Stimulated activated CD8-positive, alpha-beta memory T cell treated with anti-CD3 and anti-CD28 coated beads, Interleukin-7, amount 100 ng/mL, for 24 hours (primary cell): ENCODE measurements at places on chromosomes 12 and 14.

GRCh38 chr12:103529306-103529705 lies 33.5 kb upstream of the C12orf42 start:
- no peak for DNase-seq

DNA sequence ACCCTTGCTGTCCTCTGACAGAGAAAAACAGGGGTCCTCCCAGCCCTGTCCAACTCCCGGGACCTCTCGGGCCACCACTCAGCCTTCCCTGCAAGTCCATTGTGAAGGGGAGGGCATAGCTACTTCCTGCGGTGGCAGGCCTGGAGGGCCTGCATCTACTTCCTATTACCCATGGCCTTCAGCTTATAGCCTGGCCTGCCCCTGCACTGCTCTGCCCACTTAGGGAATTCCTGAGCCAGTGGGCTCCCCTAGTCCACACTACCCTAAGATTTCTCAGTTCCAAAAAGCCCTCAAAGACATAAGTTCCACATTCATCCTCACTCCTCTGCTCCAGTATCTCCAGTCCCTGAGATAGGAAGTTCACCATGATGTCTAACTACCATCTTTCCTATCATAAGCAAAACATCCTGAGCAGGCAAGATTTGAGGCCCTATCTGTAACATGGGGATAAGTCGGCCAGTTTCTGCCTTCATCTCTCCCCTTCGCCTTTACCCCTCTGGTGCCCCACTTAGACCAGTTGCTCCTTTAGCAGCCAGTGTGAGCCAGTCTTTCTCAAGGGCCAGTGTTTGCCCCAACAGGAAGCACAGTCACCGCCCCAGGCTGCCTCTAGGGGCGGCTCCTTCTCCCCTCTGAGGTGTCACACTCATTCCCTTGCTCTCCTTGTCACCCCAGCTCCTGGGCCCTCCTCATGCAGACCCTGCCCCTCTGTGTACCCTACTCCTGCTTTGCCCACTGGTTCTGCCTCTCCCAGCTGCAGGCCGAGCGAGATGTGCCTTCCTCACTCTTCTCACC lies 10.9 kb downstream of the HDAC7 start:
- no peak for DNase-seq

- no peak for DNase-seq
Measured at GRCh38 chr12:50785406-50786001, 21.6 kb downstream of the ATF1 start.

DNA sequence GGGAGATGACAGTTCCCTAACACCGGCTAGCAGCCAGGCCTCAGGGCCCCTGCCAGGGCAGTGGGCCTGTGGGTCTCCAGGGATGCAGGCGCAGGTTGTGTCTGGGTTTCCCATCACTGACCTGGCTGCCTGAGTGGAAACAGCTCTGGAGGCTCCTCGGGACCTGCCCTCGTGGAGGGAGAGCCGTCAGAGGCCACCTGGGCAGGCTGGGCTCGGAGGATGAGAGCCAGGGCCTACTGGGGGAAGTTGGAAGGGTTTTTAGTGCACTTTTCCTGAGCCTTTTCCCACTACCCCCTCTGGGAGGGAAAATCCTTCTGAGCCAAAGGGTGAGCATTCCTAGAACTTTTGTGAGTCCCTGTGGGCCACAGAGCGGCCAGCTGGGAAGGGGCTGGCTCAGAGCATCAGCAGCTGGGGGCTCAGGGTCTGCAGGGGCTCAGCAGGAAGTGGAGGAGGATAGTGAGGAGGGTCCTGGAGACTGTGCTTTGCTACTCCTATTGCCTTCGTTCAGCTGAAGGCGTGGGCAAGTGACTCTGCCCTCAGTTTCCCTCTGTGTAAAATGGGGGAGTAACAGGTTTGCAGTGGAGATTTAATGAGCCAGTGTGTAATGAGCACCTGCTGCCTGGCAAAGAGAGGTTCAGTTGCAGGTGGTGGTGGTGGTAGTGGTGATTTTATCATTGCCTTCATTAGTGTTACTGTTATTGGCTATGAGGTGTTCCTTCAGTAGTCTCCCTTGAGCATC lies 1.8 kb downstream of the SH2B3 start:
- no peak for DNase-seq

GRCh38 chr14:55388160-55388559 lies 23.5 kb downstream of the ATG14 start:
- no peak for DNase-seq

- DNase-seq = no peak
Measured at GRCh38 chr12:57029457-57029856, 13.1 kb upstream of the TAC3 start.

GRCh38 chr12:17478908-17479673 lies 610.9 kb downstream of the RERGL start:
- DNase-seq = no peak

DNA sequence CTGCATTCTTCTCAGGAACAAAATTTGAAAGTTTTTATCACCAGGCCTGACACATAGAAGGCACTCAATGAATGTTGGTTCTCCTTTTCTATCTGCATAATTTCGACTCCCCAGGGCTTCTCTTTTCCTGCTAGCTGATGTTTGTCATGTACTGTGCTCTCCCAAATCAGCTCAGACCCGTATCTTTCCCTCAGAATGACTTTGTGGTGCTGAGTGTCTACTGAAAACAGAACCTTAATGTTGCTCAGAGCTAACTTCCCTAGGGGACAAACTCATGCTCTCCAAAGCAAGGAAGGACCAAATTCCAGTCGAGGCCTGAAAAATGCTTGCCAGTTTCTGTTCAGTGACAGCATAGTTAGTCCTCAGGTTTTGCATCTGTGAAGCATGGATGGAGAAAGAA lies 1.9 kb downstream of the ARHGDIB start:
- DNase-seq = no peak

DNA sequence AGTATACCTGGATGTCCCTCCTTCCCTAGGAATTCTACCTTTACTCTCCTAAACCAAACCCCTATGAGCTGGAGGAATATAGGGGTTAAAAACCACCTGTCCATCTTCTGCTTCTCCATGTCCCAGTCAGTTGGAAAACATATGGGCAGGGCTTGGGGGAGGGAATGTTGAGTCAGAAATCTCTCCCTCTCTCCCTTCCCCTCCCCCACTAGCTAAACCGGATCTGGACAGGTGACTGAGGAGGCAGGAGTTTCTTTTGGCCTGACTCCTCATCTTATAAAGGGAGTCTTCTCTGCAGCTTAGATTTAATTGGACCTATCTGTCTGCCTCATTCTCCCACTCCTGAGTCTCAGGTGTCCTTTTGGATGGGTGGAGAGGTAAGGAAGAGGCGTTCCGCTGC lies 6.1 kb downstream of the ERBB3 start:
- DNase-seq = no peak

DNA sequence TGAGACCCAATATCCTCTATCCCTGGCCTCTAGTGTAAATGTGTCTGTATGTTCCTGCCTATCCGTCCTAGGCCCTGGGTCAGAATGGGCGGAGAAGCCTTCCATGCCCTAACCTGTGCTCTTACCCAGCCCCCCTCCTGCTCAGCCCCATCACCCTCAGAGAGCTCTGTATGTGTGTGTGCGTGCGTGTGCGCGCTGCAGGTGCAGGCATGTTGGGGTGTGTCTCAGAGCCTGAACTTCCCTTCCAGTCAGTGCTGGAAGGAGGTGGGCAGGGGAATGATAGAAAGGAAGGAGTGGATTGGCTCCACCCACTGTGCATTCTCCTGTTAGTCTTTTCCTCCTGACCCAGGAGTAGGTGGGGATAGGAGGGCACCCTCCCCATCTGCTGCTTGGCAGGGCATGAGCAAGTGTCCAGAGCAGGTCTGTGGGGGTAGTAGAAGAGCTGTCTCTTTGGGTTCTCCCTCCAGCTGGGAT lies 7.2 kb downstream of the NAB2 start:
- DNase-seq = no peak

DNA sequence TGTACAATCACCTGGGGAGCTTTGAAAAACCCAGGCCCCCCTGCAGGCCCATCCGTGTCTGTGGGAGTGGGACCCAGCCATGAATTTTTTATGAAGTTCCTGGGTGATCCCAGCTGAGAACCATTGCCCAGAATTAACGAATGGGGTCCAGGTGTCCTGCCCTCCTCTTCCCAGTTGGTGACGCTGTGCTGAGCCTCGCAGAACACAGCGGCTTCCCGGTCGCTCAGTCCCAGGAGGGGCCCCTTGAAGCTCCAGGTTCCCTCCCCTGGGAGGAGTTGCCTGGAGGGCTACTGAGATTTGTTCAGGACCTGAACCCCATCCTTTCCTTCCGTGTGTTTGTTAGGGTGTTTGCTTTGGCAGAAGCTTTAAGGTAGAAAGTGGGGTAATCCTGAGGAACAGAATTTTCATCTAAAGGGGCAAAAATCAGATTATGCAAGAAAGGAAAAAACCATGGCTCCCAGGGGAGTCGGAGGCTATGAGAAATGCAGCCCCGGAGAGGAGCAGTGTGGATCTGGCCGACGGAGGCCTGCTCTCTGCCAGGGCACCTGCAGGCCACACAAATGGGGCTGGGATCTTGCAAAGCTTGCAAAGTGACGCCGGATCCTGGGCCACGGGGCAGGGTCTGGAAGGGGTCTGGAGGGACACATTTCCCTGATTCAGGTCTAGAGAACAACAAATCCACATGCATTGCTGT lies 164.7 kb upstream of the PRMT8 start:
- DNase-seq = no peak

DNA sequence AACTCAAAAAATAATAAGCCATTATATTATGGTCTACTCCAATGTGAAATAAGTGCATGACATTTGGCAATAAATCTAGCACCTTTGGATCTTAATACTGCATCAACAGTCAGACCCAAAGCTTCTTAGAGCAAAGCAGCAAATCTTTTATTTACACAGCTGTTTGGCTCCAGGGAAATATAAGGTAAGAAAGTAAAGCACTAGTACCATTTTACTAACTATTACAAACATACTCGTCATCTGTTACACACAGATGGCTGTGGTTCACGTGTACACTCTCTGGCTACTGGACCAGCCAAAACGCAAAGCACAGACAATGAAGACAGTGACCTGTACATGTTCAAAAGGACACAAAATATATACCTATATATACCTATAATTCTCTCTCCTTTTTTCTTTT lies 2.8 kb downstream of the FGD6 start:
- DNase-seq = no peak

DNA sequence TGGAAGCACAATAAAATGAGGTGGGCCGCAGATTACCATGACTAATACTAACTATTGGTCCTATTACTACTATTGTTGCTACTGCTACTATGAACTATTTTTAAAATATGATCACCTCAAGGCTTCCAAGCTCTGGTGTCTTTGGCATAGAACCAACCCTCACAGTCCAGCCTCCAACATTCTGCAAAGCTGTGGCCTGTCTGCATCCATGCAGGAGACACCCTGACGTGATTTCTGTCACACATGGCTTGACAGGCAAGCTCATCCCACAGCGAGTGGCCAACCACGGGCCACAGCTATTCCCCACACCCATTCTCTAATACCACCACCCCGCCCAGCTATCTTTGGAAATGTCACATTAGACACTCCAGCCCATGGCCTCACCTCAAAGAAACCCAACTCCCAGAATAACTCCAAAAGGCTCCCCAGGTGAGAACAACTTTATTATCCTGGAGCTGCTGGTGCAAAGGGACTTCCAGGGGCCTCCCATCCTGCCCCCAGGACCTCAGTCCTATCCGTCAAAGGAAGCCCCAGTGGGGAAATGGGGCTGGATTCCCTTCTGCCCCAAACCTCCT lies 14.4 kb downstream of the ISCU start:
- no peak for DNase-seq

DNA sequence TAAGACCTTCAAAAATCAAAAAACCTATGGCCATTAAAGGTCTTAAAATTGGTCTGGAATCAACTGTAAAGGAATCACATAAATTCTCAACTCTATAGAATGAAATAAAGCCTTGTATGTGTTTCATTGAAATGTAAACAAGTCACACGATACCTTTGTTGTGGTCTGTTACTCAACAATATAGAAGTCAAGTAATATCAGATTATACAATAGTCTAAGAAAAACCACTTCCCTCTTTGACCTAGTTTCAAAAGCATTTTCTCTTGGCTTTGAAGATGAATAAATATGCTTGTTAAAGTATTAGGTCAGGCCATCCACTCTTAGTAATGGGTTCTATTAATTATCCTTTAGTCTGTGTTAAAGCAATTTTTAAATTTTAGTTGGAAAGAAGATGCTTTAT lies 79.8 kb upstream of the DIO2 start:
- no peak for DNase-seq

GRCh38 chr12:95411057-95411456 lies 62.9 kb upstream of the METAP2 start:
- DNase-seq = no peak

DNA sequence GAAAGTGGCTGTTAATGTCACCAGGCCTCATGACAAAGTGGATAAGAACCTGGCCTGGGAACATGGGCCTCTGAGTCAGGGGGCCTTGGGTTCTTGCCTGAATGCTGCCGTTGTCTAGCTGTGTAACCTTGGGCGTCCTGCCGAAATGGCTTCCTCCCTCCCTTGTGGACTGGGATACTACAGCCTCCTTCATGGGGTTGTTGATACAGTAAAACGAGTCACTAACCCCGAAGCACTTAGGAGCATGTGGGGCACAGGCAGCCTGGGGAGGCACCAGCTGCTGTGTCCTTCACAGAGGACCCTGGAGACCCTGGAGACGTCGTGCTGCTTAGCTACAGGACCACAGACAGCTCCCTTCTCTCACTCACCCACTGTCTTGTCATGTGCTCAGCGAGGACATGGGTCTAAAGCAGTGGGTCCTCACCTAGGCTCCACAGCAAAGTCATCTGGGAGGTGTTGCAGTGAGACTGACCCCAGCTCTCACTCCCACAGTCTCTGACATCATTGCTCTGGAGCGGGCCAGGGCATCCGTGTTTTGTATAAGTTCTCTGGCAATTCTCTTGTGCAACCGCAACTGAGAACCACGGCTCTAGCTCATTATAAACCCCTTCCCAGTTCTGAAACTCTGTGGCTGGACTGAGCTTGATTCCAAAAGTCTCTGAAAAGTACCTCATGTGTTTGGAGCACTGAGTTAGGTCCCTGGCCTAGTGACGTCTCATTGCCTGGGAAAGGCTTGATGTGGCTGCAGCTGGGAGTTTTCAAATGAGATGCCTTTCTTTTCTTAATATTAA lies 42.1 kb downstream of the SERPINA3 start:
- no peak for DNase-seq

DNA sequence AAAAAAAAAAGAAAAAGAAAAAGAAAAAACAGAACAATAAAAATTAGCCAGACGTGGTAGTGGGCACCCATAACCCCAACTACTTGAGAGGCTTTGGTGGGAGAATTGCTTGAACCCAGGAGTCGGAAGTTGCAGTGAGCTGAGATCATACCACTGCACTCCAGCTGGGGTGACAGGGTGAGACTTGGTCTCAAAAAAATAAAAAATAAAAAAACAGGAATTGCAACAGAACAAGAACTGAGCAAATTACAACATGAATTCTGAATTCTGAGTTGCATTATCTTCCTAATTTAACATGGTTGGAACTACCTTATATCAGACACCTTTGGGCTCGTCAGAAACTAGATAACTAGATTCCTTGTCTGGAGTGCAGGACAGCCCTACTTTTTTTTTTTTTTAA lies 53.3 kb upstream of the NR2C1 start:
- no peak for DNase-seq
